Activated CD4-positive, alpha-beta T cell treated with anti-CD3 and anti-CD28 coated beads, Interleukin-2, amount 10 ng/mL, durations not matched to agents 24 days and 14 days (primary cell): ENCODE measurements at places on chromosomes 5 and 9. TPM values are rescaled to one million over a fixed set of nuclear protein-coding genes. Genes with fewer than 3 reads are reported as not detected.
A peak's percentile ranks its signal among the peaks of the same experiment; 100 is the strongest.

DNA sequence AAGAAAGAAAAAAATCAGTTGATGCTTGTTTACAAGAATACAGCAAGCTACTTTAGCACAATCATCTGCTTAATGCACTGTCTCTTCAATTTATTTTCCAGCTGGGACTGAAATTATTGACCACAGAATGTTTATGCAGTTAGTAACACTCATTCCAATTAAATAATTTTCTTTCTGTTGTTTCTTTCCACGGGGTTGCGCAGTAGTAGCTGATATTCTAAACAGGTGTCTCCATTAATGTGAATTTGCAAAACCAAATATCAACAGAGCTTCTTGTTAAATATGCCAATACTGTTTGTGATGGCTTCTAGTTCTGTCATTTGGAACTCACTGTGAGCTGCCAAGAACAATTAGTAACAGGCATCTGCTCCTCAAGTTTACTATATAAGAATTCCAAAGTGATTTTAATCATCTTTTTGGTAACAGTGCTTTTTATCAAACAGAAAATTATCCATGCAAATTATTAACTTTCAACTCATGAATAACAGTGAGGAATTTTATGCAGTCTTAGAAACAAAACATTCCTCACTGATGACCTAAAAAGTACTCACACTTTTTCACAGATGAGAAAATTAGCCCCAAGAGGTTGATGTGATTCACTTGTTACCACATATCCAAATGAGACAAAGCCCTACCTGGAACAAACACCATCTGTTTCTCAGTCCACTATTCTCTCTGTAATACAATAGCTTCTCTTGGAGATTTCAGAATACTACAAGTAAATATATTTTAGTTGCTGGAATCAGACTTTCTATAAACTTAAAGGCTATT lies 567.6 kb upstream of the RGMB start:
- no peaks in the 10 kb centered on the region for H3K27me3 ChIP-seq
- H3K36me3 ChIP-seq, result no peaks in the 10 kb centered on the region
- H3K4me3 ChIP-seq, result no peak overlapping the region
- no peak for DNase-seq

DNA sequence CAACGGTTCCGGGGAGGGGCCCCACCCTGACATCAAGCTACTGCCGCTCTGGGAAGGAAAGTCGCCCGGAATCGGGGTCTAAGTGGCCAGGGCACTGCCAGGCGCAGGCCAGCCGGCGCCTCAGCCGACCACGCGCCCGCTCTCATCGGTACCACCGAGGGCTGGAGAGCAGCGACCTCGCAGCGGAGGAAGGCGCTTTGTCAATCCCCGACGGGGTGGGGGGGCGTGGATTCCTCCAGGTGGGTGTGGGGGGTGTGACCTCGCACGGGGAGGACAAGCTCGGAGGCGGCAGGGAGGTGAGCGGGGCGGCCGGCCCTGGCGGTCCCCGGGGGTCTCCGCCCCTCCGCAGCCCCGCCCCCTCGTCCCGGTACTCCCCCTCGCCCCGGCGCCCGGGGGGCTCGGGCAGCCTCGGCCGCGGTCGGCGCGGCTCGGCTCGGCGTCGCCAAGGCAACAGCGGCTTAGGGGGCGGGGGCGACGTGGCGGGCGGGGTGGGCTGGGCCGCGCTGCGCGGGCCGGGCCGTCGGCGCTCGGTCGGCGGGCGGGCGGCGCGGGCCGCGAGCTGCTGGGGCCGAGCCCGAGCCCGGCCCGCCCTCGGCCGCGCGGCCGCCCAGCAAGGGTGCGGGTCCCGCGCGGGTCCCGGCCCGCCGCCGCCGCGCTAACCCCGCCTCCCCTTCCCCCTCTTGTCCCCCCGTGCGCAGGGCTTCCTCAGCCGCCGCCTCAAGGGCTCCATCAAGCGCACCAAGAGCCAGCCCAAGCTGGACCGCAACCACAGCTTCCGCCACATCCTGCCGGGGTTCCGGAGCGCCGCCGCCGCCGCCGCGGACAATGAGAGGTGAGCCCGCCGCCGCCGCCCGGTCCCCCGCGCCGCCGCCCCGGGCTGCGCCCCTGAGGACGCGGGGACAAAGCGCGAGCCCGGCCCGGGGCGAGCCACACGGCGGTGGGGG lies 47.5 kb downstream of the DAB2IP start:
- peaks cover 57% of the 10 kb centered on the region for H3K27me3 ChIP-seq
- H3K27ac ChIP-seq, result no peak overlapping the region
- H3K4me1 ChIP-seq, result peaks cover 6% of the 10 kb centered on the region
- H3K36me3 ChIP-seq, result no peaks in the 10 kb centered on the region
- peak; percentile 91 for DNase-seq

GRCh38 chr5:173981185-173981761 lies 7.7 kb upstream of the C5orf47 start:
- peak; percentile 31 for DNase-seq
- no peak overlapping the region for H3K27ac ChIP-seq
- H3K36me3 ChIP-seq, result no peaks in the 10 kb centered on the region
- H3K4me3 ChIP-seq, result no peak overlapping the region
- H3K27me3 ChIP-seq, result peaks cover 36% of the 10 kb centered on the region

CNTFR gene
- not detected in 2 replicates for total RNA-seq

GRCh38 chr9:2616692-2617377 lies 4.8 kb upstream of the VLDLR start:
- H3K36me3 ChIP-seq, result no peaks in the 10 kb centered on the region
- peaks cover 23% of the 10 kb centered on the region for H3K27me3 ChIP-seq
- DNase-seq, result no peak
- no peak overlapping the region for H3K4me3 ChIP-seq
